ENCODE measurements at places on chromosomes 2 and 18.

- DNase-seq = no peak
Measured at GRCh38 chr2:15814403-15814802, 125.9 kb upstream of the MYCN start.

DNA sequence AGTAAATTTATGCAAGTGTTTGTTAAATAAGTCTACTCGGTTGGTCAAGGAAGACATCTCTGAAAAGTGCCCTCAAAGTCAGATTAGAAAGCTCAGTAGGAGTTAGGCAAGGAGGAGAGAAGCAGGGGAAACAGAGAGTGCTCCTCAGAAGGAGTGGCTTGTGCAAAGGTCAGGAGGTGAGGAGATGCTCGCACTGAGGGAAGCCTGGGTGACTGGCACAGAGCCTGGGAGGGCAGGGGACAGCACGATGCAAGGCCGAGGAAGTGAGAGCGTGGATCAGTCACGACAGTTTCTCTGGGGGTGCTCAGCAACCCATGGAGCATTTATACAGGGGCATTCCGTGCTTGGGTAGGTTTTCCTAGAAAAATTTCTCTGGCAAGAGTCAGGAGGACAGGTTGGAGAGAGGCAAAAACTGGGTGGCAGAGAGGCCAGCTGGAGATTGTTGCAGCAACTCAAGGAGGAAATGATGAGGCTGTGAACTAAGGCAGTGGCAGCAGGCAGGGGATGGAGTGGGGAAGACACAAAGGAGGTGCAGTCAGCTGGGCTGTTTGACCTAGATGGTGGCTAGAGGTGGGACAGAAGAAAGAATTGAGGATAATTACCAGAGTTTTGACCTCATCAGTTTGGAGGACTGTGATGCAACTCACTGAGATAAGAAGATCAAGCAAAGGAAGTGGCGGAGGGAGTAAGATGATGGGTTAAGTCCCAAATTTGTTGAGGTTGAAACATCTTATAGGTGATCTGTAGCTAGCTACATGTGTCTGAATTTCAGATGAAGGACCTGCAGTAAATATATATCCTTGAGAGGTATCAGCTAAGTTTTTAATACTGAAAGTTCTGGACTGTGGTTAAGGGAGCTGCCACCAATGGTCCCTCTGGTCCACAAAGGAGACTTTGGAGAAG, 52.4 kb downstream of the BCL2 start:
- DNase-seq = no peak

DNA sequence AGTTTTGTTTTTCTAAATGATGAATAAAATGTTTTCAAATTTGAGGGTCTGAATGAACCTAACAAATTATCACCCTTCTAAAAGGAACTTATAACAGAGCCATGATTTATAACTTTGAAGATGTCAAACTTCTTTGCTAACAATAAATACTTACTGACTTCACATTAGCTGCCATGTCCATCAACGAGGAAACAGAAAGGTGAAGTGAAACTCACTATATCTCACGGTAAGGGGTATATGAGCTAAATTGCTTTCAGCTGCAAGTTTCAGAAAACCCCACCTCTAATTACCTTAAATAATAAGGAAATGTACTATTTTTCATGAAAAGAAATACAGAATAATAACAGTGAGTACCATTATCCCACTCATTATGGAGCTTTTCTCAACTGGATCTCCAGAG, 350.8 kb upstream of the NT5C1B start:
- DNase-seq = no peak

DNA sequence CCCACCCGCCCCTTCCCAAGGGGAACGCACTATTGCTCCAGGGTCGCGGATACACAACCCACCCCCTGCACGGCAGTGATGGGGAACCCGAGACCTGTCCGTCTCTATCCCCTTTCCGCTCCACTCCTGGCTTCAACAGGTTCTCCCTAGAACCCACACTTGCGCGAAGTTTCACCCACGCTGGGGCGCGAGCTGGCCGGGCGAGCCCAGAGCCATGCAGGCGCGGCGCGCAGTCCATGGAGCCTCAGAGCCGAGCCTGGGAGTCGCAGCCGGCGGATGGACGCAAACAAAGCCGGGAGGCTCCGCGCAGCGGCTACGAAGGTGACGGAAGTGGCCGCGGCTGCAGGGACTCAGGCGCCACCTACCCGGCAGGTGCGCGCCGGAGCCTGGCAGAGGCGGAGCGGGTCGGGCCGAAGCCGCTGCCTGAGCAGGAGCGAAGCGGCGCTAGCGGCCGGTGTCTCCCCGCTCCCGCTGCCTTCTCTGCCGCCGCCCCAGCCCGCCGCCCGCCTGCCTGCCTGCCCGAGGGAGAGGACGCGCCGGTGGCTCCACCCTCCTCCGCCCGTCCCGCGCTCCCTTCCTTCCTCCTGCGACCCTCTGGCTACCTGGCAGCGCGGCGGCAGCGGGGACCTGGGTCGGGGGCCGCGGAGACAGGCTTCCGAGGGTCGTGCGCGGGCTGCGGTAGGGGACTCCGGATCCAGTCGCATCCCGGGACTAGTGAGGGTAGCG, 14.0 kb downstream of the ALPG start:
- no peak for DNase-seq
